T-helper 2 cell treated with Interferon-gamma antibody and Interleukin-4, amounts not matched to agents 5 μg/mL and 100 μg/mL, for 36 hours (primary cell): ENCODE measurements at places on chromosomes 5 and 9.

DNA sequence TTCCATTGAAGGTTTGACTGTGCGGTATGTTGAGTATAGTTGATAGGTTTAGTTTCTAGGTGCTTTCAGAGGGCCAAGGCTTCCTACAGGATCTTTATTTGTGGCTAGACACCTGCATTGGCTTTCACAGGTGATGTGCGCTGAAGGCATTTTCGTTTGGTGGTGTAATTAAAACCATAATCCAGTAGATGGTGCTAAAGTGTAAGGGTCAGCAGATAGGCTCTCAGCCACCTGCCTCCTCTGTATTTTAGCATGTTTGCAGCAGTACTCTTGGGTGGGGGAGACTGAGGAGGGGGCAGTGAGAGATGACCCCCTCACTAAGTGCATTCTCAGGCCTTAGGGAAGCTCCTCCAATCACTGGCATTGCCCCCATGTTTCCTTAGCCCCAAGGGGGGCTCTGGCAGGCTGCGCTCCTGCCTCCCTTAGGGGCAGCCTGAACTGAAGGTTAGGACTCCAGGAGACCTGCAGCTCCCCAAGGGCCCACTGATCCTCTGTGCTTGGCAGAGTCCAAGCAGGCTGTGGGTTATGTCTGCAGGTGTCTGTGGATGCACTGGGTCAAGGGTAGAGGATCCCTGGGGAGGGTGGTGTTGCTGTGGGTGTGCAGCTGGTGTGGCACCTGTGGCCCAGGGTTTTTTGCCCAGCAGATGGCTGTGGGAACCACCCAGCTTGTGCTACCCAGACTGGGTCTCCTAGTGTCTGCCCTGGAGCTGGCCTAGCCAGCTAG is 23.4 kb downstream of the CDK20 start:
- DNase-seq: no peak

DNA sequence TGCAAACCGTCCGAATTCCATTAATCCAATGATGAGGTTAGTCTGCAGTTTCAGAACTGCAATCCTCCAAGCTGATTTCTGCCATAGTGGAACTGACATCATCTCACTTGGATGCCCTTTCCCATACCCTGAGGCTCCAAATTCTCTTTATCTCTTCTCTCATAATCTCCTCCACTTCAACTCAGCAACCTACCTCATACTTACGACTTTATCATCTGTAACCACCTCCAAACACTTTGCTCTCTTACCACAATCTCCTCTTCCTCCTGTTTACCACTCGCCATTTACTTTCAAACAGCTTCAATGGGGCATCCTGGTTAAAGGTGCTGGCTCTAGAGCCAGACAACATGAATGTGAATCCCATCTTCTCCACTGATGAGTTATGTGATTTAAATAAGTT is 223.2 kb downstream of the EPB41L4A start:
- no peak for DNase-seq

DNA sequence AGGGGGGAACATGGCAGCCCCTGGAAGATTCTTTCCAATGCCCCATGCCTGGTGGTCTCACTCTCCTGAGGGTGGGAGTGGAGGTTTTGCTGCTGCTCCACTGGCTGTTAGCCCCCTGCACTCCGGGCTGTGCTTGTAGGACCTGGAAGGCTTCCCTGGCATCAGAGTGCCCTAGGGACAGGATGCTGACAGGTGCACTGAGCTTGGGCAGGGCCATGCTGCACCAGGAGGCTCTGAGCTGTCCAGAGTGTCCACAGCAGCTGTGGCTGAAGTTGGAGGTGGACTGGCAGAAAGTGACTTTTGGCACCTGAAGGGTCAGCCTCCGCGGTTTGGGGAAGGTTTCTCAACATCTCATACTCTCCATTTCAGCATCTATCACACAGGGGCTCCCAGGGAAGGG is 249.1 kb downstream of the GADD45G start:
- DNase-seq: no peak

DNA sequence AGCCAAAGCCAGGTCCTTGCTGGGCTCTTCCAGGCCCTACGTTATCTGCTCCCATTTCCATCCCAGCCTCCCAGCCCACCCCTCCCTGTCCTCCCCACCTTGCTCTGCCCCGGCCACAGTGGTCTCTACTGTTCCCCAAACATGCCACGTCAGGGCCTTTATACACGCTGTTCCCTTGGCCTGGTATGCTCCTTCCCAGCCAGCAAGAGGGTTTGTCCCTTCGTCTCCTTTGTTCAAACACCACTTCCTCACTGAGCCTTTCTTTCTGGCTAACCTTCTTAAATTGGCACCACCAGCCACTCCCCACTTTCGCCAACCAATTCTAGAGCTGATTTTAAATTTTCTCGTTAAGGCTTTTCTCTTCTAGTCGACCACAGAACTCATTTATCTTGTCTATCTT is 9.8 kb downstream of the SH2D3C start:
- DNase-seq: no peak

DNA sequence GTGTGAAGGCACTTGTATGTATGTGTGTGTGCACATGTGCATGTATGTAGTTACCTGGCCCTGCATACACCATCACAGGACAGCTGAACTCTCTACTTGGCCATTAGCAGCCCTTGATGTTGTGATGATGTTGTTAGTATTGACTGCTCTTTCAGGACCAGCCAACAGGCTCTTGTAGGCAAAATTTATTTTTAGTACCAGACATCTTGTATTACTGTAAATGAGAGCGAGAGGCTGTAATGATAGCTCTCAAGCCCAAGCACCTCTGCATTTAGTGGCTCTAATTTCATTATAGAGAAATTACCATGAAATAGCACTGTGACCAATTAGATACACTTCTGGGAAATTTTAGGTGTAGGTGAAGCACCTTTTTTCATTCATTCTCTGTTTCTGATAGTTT is 158.0 kb downstream of the SMARCA2 start:
- no peak for DNase-seq

- no peak for DNase-seq
Measured at GRCh38 chr5:179900206-179900605, 7.5 kb downstream of the TBC1D9B start.

DNA sequence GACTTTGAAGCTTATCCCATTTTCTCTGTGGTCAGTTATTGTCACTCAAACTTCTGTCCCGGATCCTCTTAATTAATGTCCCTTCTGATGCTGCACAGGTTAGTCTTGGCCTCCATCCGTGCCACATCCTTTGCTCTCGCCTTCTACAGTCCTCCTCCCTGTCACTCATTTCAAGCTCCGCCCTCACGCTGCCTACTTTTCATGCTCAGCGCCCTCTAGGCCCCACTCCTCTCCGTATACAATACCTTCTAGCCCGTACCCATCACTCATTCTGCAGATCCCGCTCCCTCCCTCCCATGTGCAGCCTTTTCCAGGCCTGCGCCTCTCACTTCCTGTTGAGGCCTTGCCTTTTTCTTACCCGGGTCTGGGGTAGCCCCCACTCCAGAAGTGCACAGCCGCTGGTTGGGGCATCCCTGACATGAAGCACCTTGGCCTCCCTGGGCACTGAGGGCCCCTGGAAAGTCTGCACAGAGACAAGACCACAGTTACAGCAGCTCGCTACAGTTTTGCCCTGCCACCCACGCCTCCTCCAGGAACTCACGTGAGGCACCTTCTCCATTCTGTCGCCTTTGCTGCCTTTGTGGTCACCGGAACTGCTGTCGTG is 88.5 kb upstream of the SLC25A48 start:
- DNase-seq: no peak

- no peak for DNase-seq
Measured at GRCh38 chr5:150163547-150164059, 3.0 kb upstream of the CDX1 start.

DNA sequence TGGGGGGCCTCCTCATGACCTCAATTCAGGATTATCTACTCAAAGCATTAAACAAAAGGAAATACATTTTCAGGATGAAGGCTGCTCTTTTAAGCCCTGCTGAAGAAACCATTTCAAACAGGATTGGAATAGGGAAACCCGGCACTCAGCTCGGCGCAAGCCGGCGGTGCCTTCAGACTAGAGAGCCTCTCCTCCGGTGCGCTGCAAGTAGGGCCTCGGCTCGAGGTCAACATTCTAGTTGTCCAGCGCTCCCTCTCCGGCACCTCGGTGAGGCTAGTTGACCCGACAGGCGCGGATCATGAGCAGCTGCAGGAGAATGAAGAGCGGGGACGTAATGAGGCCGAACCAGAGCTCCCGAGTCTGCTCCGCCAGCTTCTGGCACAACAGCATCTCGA is 720 bp downstream of the TMEM203 start:
- DNase-seq: no peak

- DNase-seq: no peak
Measured at GRCh38 chr9:87039809-87040392, 92.6 kb upstream of the GAS1 start.

- peak; percentile 90 for DNase-seq
Measured at GRCh38 chr5:1344975-1345838, at the start of gene CLPTM1L. TSS of gene CLPTM1L (minus strand) at chr5:1345099. CDS start at chr5:1344841, 258 bp downstream.

- DNase-seq: no peak
Measured at GRCh38 chr5:118988866-118989180, 476 bp upstream of the DTWD2 start.

DNA sequence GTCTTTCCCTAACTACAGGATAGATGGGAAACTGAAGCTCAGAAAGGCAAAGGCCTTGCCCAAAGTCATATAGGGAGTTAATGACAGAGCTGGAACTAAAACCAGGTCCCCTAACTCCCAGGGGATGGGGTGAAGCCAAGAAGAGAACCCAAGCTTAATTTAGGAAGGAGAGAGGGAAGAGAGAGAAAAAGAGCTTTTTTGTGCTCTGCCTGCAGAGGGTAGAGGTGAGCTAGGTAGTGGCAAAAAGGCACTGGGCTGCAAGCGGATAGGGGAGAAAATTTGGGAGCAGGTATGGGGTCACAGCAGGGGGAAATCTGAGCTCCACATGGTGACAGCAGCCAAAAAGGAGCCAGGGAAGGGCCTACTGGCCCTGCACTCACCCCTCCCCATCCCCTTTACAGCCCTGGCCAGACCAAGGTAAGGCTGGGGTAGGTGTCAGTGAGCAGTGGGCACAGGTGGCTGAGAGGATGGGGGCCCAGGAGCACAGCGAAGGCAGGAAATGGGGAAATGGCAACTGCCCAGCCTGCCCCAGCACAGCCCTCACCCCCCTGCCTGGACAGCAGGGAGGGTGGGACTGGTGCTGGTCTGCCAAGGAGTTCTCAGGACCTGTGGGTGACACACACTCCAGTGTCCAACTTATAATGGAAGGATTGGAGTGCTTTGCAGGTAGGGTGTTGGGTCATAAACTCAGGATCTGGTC is 3.3 kb downstream of the ENHO start:
- DNase-seq: no peak

DNA sequence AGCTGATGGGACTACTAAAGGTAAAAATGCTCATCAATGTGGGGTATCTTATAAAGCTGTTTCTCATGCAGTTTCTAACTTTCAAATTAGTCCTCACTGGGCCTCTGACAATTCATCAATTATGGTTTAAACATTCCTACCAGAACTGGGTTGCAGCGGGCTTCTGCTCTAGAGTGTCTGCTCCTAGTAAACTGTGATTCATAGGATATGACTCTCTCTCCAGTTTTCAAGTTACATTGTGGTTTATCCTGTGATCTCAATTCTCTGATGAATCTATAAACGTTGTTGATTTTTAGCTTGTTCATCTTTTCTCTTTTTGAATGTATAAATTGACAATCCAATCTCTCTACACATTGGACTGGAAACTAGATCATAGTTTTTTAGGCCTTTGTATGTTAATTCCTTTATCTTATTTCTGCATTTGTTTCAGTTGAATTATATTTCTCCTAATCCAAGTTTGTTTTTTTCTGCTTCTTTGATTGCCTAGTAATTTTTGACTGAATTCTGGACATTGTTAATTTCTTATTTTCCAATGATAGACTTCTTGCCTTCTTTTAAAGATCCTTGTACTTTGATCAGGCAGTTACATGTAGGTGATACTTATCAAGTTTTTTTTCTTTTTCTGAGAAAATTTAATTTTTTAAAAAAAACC is 822.6 kb downstream of the TLE1 start:
- DNase-seq: no peak
